ENCODE measurements at places on chromosomes 16 and 17.

DNA sequence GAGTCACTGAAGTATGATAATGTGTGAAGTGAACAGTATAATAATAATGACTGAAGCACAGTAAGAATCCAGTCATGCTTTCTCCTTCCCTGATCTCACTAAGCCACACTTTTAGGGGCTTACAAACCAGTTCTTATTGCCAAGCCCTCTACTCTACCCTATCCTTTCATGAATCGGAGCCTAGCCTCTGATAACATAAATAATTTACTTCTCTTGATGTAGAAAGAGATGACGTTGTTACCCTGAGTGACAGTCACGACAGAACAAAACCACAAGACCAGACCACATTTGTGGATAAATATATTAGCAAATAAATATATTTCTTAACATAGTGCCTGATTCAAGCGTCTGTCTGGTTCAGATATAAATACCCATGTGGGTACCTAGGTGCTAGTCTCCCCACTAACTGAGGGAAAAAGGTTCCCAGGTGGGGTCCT lies 1.4 kb upstream of the SUPT4H1 start:
- no peak for DNase-seq

DNA sequence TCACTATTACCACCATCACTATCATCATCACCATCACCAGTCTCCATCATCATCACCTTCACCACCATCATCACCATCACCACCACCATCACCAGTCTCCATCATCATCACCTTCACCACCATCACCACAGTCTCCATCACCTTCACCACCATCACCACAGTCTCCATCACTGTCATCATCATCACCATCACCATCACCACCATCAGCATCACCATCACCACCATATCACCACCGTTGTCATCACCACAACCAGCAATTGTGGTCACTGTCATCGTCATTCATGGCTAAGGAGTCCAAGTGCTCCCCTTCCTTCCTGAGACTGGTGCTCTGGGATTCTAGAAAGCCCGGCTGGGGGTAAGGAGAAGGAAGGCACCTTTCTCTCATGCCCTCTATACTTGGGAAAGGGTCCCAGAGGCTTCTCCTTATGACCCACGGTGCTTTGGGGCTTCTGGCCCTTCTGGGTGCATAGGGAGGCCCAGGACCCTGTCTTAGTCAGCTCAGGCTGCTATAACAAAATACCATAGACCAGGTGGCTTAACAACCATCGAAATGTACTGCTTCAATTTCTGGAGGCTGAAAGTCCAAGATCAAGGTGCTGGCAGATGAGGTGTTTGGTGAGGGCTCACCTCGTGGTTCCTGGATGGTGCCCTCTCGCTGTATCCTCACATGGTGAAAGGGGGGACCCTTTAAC lies 93.4 kb upstream of the GSE1 start:
- DNase-seq = no peak

DNA sequence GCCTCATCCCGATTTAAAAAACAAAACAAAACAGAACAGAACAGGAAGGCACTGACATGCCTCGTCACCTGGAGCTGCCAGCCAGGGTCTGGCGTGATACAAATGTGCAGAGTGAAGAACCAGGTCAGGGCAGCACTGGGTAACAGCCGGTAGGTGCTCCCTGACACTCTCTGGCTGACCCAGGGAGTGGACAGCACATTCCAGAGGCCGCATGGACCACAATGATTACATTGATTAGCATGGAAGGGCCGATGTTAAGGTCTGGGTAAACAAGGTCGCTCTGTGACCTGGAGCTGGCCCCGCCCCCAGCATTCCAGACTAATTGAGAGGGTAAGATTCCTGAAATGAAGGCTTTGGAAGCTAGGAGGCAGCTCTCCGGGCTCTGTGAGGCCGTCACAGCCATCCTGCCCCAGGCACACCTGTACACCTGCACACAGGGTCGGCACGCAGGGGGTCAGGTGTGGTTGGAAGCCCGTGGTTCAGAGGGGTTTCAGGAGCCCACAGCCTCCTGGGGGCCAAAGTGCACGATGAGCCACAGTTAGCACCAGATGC lies 21.4 kb downstream of the PIEZO1 start:
- DNase-seq = no peak

- DNase-seq = no peak
Measured at GRCh38 chr16:66286527-66286926, 80.0 kb upstream of the CDH5 start.

GRCh38 chr16:10408824-10409381 lies 23.0 kb downstream of the ATF7IP2 start:
- peak; percentile 6 for DNase-seq

DNA sequence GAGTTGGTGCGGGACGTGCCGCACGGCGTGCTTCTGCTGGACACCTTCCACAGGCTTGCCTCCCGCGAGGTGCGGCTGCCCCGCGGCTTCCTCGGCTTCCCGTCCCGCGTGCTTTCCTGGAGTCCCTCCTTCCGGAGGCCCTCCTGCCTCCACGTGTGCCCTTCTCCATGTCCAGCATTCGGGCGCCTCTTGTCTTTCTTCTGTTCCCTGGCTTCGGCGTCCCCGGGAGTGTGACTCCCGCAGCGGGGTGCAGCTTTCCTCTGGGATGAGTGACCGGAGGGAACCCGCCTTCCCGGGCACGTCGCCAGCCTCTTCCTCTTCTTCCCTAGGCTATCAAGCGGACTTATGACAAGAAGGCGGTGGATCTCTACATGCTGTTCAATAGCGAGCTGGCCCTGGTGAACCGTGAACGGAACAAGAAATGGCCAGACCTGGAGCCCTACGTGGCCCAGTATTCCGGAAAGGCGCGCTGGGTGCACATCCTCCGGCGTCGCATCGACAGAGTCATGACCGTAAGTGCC lies 23.0 kb downstream of the DNAH2 start:
- DNase-seq = no peak
